ENCODE measurements at places on chromosomes 1 and 21.

DNA sequence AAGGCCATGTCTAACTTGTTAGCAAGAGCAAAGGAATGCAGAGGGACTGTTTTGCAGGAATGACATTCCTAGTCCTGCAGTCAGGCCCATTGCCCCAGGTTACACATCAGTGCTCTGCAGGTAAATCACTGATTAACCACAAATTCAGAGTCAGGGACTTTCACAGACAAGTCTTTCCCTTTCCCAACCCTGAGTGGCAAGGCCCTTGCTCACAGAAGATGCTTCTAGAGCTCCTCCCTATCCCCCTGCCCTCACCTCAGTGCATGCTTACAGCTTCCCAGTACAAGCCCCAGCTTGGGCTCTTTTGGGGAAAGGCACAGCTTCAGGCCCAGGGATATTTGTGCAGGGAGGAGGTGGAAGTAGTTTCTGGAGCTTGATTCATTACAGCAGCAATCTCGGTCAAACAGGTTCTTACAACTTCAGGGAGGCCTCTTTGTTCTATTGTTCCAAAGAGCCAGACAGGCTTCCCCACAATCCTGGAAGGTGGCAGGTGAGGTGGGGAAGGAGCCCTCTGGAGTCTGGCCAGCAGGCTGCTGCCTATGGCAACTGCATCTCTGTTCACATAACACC, 53.9 kb downstream of the CASQ2 start:
- DNase-seq, result no peak

DNA sequence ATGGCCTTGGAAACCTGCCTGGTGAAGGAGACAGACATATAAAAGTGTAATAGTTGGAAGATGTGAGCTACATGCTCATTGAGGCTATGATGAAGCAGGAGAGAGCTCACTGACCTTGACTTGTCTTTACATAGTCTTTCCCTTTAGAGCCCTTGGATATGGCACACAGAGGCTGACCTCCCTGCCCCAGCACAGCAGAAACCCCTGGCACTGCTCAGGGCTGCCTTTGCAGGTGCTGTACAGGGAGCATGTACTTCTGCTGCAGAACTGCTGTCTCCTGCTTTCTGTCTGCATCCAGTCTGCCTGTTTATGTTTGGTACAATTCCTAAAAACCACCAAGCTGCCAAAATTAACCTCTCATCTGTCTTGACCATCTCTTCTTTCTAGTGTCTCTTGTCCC, 80.5 kb downstream of the C1orf21 start:
- no peak for DNase-seq

- no peak for DNase-seq
These were observed 213.5 kb upstream of the MAP1LC3C start for GRCh38 chr1:242212401-242212800.

DNA sequence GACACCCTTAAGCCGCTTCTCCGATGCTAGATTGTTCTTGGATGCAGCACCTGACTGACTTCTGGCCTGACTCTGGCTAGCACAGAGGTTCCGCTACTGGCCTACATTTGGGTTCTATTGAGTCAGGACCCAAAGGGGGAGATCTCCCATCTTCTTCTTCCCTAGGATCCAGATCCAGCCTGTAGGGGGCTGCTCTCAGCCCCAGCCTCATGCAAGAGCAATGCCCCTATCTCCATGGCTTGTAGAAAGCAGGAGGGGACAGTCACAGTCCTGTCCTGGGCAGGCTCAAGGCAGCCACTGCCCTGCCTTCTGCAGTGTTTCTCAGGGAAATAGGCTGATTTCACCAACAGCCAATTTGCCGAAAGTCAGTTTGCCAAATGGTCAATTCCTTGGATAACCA, 6.3 kb upstream of the ADAR start:
- DNase-seq, result no peak

DNA sequence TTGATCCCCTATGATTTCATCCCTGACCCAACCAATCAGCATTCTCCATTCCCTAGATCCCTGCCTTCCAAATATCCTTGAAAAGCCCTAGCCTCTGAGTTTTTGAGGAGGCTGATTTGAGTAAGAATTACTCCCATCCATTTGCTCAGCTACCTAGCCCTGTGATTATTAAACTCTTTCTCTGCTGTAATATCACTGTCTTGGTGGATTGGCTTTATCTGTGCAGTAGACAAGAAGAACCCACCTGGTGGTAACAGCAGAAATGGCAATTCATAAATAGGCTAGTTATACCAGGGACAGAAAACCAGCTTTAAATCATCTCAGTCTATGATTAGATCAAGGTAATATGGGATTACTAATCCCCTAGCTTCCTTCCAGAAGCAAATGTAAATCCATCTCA, 13.0 kb downstream of the IL20 start:
- DNase-seq, result no peak

DNA sequence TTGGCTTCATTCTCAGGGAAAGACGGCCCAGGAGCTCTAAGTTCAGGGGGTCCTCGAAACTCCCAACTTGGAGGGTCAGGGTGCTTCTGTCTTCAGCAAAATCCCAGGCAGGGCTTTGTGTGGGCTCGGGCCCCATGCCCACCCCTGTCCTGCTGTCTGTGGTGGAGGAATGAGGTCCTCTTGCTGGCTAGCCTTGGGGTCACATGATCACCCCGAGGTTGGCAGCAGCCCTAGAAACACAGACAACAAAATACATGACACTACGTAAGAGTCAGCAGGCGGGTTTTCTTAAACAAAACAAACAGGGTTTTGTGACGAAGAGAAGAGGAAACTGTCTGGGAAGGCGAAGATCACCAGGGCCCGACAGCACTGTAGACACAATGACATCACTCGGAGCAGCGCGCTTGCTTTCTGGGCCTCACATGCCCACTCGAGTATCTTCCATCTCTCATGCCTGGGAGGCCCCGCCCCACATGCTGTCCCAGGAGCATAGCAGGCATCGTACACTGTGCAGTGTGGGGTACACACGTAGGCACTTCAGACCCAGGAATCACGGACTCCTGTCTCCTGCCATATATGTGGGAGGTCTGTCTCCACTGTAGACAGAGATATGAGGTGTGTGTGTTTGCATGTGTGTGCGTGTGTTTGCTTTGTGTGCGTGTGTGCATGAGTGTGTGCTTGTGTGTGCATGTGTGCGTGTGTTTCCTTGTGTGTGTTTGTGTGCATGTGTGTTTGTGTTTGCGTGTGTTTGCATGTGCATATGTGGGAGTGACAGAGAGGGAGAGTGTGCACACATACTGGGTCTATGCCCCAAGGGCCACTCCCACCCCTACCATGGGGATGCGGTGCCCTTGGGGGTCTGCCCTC, 94.7 kb downstream of the SIK1 start:
- no peak for DNase-seq

- no peak for DNase-seq
These were observed 36.6 kb downstream of the FCRL5 start for GRCh38 chr1:157515709-157516108.

- no peak for DNase-seq
These were observed 344.0 kb downstream of the CHRM3 start for GRCh38 chr1:239730378-239730777.

DNA sequence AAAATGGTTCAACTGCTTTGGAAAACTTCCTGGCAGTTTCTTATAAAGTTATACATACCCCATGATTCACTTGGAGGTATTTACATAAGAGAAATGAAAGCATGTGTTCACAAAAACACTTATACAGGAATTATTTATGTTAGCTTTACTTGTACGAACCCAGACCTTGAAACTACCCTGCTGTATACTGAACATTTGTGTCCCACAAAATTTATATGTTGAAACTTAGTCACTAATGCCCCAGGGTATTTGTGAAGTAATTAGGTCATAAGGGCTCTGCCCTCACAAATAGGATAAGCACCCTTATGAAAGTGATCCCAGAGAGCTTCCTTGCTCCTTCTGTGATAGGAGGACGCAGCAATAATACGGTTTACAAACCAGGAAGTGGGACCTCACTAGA, 42.7 kb upstream of the B3GALT2 start:
- no peak for DNase-seq

DNA sequence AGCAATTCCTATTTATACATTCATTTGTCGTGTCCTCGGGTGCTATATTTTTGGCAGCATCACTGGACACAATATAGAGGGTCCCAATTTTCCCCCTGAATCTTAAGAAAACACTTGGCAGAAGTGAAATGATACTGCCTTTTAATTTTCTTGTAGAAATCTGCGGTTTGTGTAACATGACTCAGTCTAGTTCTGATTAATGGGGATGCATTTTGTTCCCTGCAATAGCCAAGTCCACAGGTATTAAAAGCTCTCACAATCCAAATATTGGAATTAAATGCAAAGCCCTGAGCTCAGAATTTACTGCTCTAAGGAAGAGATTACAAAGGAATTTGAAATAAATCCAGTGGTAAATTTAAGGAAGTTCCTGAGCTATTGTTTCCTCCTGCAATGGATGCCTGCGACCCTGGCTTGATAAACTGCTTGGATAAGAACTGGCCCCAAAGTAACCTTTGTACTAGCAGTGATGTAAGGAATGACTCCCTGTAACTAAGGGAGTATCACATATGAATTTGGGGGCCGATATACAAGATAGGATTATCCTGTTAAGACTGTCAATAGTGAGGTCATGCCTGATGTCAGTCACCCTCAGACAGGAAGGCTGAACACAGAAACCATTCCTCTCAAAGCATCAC, 349.7 kb upstream of the C1orf87 start:
- no peak for DNase-seq

- no peak for DNase-seq
These were observed 11.1 kb downstream of the BATF3 start for GRCh38 chr1:212688341-212689047.

DNA sequence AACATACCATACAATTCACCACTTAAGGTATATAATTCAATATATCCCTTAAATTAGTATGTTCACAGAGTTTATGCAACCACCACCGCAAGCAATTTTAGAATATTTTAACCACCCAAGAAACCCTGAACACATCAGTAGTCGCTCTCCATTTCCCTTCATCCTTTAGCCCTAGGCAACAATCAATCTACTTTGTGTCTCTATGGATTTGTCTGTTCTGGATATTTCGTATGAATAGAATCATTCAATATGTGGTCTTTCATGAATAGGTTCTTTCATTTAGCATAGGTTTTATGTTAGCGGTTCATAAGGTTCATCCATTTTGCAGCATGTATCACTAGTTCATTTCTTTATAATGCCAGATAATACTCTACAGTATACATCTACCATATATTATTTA, 4.2 kb upstream of the DPT start:
- DNase-seq, result no peak

DNA sequence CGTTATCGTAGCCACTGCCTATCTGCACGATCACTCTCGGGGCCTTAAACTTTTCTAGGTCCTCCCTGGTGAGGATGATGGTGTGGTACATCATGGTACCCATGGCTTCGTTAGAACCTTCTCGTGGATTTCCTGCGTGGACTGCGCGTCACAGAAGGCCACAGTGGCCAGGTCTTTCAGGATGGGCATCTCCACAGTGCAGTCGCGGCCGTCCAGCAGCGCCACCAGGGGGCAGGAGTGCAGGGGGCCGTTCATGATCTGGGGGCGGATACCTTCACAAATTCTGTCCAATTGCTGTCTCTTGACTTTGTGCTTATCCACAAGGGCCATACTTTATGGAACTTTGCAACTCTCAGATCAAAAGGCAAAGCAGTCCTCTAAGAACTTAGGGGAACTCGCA, 69.6 kb downstream of the WLS start:
- DNase-seq, result no peak

DNA sequence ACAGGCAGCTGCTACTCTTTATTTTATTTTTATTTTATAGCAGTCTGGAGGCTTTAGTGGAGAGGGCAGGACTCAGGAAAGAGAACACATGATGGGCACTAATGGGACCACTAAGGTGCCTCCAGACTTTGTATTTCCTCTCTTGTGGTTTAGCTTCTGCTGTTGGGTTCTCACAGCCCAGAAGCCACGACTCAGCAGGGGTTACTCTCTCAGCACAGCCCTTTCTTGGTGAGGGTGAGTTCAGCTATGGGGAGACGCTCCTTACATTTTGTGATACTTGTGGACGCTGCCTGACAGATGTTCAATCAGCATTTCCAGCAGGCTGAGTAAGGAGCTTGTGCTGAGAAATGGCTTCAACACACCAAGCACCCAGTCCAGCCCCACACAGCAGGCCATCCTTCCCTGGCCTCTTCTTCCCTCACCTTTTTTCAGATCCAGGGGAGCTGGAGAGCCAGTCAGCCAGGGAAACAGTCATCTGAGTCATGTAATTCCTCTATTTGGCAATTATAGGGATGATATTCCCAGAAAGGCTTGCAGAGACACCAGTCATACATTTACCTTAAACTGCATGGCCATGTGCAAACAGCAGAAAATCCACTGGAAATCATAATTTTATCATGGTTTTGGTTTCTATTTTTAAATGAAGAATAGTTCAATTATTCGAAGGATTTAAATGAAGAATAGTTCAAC, 53.2 kb upstream of the RAB3GAP2 start:
- no peak for DNase-seq

DNA sequence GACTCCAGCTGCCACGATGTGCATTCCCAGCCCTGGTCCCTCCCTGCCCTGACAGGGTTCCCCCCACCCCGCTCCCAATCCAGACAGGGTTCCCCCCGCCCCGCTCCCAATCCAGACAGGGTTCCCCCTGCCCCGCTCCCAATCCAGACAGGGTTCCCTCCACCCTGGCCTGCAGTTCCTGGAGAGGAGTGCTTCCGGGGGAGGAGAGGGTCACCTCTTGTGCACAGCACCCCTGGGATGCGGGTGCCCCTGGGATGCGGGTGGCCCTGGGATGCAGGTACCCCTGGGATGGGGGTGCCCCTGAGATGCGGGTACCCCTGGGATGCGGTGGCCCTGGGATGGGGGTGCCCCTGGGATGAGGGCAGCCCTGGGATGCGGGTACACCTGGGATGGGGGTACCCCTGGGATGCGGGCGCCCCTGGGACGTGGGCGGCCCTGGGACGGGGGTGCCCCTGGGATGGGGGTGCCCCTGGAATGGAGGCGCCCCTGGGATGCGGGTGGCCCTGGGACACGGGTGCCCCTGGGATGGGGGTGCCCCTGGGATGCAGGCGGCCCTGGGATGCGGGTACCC, 36.7 kb upstream of the SLC19A1 start:
- no peak for DNase-seq

DNA sequence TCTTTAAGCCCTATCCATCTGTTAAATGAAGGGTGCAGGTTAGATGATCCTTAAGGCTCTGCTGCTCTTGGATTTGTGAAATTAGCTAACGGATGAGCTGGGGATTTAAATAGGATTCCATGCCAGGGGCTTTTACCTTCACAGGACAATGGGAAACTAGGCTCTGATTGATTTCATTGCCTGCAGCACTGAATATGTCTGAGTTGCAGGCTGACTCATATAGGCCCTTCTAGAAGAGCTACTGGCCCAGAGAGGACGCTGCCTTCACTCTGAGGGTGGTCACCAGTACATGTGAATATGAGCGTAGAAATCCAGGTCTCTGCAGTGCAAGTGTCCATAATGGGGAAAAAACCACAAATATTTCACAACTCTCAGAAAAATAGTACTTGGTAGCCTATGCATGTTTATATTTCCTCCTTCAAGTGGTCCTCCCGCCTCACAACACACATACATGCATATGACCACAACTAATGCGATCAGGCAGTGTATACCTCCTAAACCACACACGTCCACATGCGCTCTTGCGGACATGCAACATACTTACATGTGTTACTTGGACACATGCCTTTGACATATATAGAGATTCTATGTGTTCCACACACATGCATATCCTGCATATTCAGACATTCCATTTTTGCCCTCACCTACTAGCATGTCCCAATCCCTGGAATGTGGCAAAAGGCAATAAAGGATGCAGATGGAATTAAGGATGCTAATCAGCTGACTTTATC, 233.8 kb upstream of the JUN start:
- no peak for DNase-seq
